ENCODE measurements at places on chromosomes 11 and 22.
A peak's percentile ranks its signal among the peaks of the same experiment; 100 is the strongest.

GRCh38 chr11:36210529-36210928 is 78.7 kb downstream of the COMMD9 start:
- DNase-seq: no peak
- no peak overlapping the region for H3K4me3 ChIP-seq
- no peaks in the 10 kb centered on the region for H3K36me3 ChIP-seq
- H3K4me1 ChIP-seq: peaks cover 40% of the 10 kb centered on the region
- no peaks in the 10 kb centered on the region for H3K27me3 ChIP-seq
- H3K27ac ChIP-seq: no peak overlapping the region

GRCh38 chr11:75966537-75967287 is 151.7 kb downstream of the UVRAG start:
- no peaks in the 10 kb centered on the region for H3K27me3 ChIP-seq
- H3K4me1 ChIP-seq: no peaks in the 10 kb centered on the region
- no peak for DNase-seq
- H3K4me3 ChIP-seq: no peak overlapping the region

DNA sequence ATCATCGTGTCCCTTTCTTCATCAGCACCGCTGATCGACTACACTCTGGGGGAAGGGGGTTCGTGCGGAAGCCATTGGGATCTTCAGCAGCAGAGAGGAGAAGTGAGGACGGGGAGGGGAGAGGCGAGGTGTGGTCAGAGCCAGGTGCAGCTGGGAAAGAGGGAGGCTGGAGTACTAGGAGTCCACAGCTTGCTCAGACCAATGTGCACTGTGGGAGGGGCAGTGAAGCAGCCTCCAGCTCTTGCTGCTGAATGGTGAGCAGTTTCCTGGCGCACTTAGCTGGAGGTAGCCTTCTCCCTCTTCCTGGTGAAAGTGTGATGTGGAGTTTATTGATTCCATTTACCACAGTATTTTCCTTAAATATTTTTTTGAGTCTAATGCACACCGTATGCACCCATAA is 99.0 kb upstream of the NECTIN1 start:
- no peaks in the 10 kb centered on the region for H3K36me3 ChIP-seq
- DNase-seq: no peak
- H3K27ac ChIP-seq: no peak overlapping the region
- H3K4me1 ChIP-seq: peaks cover 23% of the 10 kb centered on the region
- no peak overlapping the region for H3K4me3 ChIP-seq

DNA sequence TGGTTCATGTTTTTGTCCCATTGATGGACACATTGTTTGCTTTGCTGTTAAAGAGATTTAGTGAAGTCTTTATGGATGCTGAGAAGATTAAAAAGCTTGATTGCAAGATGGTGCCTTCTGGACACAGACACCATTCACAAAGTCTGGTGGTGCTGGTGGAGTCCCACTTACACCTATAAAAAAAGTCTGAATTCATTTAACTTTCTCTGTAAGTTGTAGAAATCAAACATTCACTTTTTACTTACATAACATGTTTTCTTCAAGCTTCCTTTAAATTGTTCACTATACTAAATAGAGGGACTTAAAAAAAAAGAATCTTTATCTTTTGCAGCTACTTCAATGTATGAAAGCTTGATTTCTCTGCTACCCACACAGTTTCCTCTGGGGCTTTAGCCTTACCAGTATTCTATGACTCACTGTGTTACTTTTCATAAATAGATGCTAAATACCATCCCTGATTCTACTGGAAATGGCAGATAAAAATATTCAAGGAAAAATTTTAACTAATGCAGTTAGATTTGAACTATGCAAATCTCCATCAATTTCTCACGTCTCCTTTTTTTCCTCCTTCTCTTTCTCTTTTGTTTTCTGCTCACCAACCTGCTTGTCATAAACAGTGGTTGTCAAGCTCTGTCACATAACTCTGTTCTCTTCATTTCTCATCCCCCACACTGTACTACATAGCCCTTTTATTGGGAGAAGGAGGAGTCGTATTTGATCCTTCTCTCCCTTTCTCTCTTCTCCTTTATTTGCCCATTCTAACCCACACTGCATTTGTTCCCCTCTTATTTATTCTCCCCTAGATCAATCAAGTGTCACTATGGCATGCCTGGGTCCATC is 89.7 kb downstream of the FAM76B start:
- H3K27ac ChIP-seq: no peak overlapping the region
- H3K36me3 ChIP-seq: no peaks in the 10 kb centered on the region
- no peak for DNase-seq

DNA sequence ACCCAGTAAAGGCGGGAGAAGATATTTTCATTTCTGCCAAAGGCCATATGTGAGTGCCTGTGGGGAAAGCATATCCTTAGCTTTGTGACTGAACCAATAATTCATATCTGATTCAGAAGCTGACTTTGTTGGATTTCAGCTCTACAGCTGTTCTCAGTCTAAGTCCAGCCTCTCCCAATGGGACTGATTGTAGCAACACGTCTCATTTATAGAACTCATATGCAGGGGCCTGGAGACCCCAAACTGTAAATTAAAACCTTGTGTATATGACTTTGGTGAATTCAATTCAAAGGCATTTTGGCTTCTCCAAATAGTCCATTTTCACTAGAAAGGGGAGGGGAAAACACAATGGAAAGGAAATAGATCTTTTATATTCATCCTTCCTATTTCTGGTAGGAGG is 250.4 kb upstream of the SORL1-AS1 start:
- no peaks in the 10 kb centered on the region for H3K27me3 ChIP-seq
- no peaks in the 10 kb centered on the region for H3K36me3 ChIP-seq
- peaks cover 19% of the 10 kb centered on the region for H3K4me1 ChIP-seq
- H3K27ac ChIP-seq: no peak overlapping the region
- DNase-seq: no peak

DNA sequence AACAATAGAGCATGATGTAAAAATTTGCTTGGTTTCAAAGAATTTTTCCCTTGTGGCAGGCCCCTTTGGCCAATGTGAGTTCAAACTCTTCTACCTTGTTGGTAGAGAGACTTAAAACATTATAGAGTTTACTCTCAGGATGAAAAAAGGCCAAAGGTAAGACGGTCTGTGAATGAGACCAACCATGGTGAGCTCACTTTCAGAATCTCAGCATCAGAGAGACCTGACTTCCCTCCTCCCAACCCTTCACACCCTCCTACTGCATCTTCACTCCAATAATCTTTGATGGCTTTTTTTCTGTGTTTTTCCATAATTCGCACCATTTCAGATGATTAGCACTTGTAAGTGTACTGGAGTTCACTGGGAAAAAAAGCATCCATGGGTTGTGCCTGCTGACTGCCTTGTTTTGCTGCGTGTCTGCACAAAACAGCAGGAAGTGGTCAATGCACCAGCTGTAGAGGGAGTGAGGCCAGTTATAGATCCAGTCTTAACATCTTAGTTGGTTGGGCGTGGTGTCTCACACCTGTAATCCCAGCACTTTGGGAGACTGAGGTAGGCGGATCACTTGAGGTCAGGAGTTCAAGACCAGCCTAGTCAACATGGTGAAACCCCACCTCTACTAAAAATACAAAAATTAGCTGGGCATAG is 64.1 kb downstream of the SLC1A2 start:
- peaks cover 7% of the 10 kb centered on the region for H3K27me3 ChIP-seq
- H3K4me1 ChIP-seq: no peaks in the 10 kb centered on the region
- DNase-seq: no peak
- H3K27ac ChIP-seq: no peak overlapping the region
- no peak overlapping the region for H3K4me3 ChIP-seq

- DNase-seq: no peak
- H3K27me3 ChIP-seq: no peaks in the 10 kb centered on the region
- H3K27ac ChIP-seq: no peak overlapping the region
- H3K36me3 ChIP-seq: no peaks in the 10 kb centered on the region
- no peak overlapping the region for H3K4me3 ChIP-seq
Measured at GRCh38 chr11:46034041-46034440, 87.2 kb downstream of the PHF21A start.

DNA sequence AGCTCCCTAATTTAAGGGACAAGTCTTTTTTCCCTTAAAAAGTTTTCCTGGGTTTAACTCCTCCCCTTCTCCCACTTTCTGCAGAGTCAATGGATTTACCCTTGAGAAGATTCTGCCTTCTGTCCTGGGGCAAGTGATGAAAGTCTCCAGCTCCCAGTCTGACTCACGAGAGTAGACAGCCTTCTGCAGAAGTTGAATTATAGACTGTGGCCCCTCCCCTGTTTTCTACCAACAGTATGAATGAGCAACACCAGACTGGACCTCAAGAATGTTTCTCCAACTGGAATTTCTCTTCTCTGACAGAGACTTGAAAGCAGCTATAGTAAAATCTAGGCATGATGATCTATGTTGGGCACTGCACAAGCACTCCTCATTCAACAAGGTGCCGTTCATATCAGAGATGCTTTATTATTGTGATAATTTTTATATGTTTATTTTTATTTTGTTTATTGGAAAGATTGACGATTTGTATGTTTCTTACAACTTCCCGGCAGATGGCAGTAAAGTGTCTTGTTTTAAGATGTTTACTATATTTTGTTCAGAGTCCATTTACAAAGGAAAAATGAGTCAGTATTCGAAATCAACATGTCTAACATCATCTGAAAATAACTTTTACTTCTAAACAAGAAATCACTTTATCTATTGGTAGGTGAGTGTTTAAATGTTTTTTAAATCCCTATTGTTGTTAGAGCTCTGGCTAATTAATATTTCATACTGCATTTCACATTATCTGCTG is 56.6 kb downstream of the LMO2 start:
- no peak overlapping the region for H3K4me3 ChIP-seq
- H3K36me3 ChIP-seq: no peaks in the 10 kb centered on the region
- no peak overlapping the region for H3K27ac ChIP-seq
- H3K27me3 ChIP-seq: no peaks in the 10 kb centered on the region

GRCh38 chr11:44629732-44630345 is 64.4 kb downstream of the CD82 start:
- DNase-seq: no peak
- no peaks in the 10 kb centered on the region for H3K36me3 ChIP-seq
- no peak overlapping the region for H3K4me3 ChIP-seq
- H3K27me3 ChIP-seq: no peaks in the 10 kb centered on the region
- H3K4me1 ChIP-seq: peaks cover 3% of the 10 kb centered on the region

GRCh38 chr22:49900441-49901230 is 17.6 kb downstream of the ALG12 start:
- no peak overlapping the region for H3K4me3 ChIP-seq
- no peak overlapping the region for H3K27ac ChIP-seq
- no peaks in the 10 kb centered on the region for H3K27me3 ChIP-seq
- no peaks in the 10 kb centered on the region for H3K4me1 ChIP-seq
- H3K36me3 ChIP-seq: no peaks in the 10 kb centered on the region
- no peak for DNase-seq

DNA sequence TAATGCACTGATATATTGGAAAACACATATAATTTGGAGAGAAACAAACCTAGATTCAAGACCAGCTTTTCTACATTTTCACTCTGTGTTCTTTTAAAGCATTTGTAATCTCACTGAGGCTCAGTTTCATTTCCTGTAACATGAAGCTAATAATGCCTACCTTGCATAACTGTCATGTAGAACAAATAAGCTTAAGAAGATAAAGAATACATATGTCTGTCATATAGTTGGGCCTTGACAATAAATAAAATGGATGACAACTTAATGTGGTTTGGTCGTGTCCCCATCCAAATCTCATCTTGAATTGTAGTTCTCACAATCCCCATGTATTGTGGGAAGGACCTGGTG is 35.2 kb upstream of the FIBIN start:
- H3K36me3 ChIP-seq: no peaks in the 10 kb centered on the region
- no peaks in the 10 kb centered on the region for H3K27me3 ChIP-seq
- no peaks in the 10 kb centered on the region for H3K4me1 ChIP-seq
- DNase-seq: no peak

DNA sequence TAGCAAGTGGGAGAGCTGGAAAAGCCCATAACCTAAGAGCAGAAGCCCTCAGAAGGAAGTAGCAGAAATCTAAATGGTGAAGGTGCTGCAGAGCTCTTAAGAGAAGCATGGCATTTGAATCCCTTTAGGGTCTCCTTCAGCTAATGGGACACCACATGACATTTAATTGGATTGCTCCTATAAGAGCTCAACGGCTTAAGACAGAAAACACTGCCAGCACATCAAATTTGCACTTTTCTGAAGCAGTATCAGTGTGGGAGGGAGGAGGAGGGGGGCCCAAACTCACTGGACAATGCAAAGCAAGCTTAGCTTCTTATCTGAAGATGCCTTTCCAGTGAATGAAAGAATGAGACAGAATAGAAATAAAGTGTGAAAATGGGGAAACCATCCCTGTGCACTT is 287.9 kb upstream of the MTNR1B start:
- DNase-seq: peak; percentile 42
- no peaks in the 10 kb centered on the region for H3K27me3 ChIP-seq
- H3K27ac ChIP-seq: no peak overlapping the region

- H3K27me3 ChIP-seq: no peaks in the 10 kb centered on the region
- no peak for DNase-seq
- H3K36me3 ChIP-seq: no peaks in the 10 kb centered on the region
- H3K4me1 ChIP-seq: peaks cover 43% of the 10 kb centered on the region
- no peak overlapping the region for H3K27ac ChIP-seq
- H3K4me3 ChIP-seq: no peak overlapping the region
Measured at GRCh38 chr22:27635435-27635834, 166.1 kb downstream of the MN1 start.
